Activated CD4-positive, alpha-beta T cell treated with anti-CD3 and anti-CD28 coated beads for 48 hours (primary cell): ENCODE measurements at places on chromosomes 2 and 18.

GRCh38 chr2:176507786-176508185 lies 238.5 kb downstream of the MTX2 start:
- DNase-seq = no peak

GRCh38 chr2:138430181-138430580 lies 71.4 kb upstream of the SPOPL start:
- DNase-seq = no peak

DNA sequence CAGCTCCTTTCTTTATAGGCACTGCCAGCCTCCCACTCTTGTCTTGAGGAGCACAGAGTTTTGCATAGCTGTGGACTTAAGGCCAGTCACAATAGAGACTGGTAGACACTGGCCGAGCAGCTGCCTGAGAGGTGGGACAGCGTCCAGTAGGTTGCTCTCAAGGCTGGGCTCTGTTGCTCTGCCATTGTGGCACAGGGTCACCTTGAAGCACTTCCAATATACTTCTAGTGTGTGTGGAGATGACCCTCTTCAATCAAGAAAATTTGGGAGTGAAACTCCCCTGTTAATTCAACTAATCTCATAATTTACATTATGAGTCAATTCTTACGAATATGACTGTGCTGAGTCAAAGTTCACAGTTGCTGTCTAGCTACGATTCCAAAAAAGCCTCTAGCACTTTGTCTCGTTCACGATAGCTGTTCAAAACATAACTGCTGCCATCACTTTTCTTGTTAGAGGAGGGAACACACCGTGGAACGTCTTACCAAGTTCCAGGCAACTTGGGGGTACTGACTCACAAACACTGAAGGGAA lies 636.2 kb downstream of the EPHA4 start:
- peak; percentile 13 for DNase-seq

DNA sequence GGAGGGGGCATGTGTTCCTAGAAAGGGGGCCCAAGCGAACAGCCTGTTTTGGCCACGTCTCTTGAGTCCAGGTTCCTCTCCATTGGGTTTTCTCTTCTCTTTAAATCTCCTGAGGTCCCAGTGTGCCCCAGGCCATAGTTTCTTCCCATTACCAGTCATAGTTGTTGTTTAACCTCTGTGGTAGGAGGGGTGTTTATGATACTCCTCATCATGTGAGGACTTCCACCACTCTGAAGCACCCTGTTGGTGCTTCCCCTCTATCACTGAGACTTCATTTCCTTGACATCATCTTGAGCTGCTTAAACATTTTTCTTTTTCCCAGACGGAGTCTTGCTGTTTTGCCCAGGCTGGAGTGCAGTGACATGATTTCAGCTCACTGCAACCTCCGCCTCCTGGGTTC lies 45.9 kb downstream of the WIPF1 start:
- no peak for DNase-seq

GRCh38 chr2:105323111-105323510 lies 6.4 kb downstream of the TGFBRAP1 start:
- no peak for DNase-seq

- no peak for DNase-seq
Measured at GRCh38 chr2:233208382-233209116, 42.9 kb upstream of the ATG16L1 start.

DNA sequence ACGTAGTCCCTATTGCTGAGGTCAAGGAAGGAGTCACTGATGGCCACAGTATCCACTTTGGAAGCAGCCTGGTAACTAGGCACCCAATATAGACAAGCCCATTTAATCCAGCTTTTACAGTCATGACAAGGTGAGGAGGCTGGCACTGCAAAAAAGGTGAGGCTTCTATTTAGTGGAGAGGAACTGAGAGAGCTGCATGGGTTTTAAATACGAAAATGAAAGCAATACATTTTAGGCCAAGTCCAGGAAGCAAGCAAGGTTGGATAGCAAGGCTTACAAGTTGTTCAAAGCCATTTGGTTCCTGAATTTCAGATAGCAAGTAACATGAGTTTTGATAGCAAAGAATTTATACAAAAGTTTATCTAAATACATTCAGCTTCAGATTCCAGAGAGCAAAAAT lies 80.4 kb downstream of the SGPP2 start:
- DNase-seq = no peak

- DNase-seq = no peak
Measured at GRCh38 chr2:176107731-176108181, 676 bp downstream of the HOXD11 start.

DNA sequence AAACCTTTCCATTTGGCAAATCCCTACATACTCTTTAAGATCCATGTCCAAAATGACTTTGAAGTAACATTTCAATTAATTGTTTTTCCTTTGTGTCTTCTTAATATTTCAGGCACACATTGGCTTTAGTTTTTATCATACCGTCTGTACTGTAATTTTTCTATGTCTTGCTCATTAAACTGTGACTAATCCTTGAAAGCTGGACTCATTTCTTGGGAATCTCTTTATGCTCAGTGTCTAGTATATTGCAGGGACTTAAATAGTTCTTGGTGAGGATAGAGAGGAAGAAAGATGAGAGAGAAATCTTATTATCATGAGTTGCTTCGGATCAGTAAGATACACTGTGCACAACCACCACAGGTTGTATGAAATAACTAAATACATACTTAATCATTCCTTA lies 448.3 kb upstream of the ST6GAL2 start:
- DNase-seq = no peak

- no peak for DNase-seq
Measured at GRCh38 chr18:37565101-37565976, at the start of gene CELF4. CELF4 (minus strand) TSS chr18:37565798.

DNA sequence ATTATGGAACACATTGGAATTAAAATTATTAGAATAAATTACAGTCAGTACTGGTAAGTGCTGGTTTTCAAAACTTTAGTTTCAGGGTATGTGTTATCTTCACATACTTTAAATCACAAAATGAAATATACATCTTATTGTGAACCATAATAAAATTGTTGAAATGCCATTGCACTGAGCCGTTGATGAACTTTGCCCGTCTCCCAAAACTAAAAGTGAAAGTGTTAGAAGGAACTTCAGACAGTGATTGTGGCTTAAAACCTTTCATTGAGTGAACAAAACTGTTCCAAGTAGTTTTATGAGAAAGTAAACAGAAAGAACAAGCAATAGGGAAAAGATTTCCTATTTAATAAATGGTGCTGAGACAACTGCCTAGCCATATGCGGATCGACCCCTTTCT lies 811.6 kb downstream of the PLCL1 start:
- no peak for DNase-seq

- no peak for DNase-seq
Measured at GRCh38 chr2:35933031-35933430, 422.5 kb upstream of the CRIM1 start.

DNA sequence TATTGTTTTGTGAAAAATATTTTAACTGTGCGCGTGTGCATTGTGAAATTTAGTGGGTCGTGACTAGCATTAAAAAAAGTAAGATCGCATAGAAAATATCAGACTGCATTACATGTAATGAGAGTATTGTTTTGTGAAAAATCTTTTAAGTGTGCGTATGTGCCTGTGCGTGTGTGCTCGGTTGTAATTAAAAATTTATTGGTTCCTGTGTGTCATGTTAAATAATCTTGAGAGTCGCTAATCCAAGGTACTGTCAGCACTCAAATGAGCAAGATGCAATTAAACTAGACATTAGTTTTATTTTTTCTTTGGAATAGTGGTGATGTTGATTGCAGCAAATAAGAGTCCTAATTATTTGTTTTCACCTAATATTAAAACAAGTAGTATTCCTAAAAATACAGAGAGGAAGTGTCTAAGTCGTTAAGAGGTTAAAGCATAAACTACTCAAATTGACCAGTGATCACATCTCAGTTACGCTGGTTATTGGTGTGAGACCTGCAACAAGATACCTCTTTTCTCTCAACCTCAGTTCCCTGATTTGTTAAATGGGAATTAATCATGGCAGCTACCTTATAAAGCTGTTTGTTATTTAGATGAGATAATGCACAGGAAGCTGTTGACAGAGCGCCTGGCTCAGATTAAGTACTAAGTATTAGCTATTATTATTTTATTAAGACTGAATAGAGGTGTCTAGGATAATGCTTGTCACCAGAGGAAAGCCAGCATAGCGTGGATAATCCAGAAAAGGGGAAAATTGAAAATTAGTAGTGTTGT lies 1.9 kb downstream of the ZDBF2 start:
- no peak for DNase-seq

DNA sequence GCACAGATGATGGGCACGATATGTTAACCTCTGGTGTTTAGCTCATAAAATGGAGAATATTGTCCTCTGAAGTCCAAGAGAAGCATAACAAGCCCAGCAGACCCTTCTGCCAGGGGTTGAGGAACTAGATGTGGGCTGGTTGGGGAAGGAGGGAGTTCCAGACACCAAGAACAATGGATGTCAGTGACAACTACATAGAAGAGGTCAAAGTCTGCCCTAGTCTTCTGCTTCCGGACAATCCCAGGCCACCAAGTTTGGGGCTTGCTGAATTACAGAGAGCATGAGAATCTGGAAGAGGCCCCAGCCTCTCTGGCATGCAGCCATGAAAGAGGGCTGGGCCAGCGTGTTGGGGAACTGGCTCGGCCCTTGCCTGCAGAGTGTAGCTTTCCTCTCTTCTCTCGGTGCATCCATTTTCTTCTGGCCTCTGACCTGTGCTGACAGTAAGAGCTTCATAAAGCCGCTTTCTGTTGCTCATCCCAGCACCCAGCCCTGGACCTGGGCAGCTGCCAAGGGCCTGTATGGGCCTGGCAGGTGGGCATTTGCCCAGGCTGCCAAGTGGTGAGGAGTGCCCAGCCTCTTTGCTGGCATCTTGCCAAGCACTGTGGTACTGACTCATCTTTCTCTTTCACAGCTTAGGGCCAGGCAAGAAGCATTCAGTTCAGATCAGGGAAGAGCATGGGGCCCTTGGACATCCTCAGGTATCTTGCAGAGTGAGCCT lies 14.6 kb upstream of the LAPTM4A start:
- peak; percentile 39 for DNase-seq

DNA sequence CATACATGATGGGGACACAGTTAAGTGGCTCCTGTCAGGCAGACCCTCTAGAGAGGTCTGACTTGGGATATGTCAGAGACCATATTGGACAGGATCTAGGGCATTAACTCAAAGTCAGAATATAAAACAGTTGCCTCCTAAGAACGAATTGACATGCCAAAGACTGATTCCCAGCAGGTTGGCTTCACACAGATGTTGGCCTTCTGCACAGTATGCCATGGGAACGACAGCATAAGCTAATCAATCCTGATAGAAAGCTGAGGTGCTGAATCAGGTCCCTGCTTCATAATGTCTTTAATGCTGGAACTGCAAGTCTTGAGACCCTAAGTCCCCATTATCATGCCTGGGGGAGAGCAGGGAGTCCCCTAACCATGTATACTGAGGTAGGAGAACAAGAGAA lies 165.1 kb downstream of the SRBD1 start:
- no peak for DNase-seq

GRCh38 chr2:10167316-10167715 lies 44.8 kb downstream of the RRM2 start:
- no peak for DNase-seq

GRCh38 chr2:75491129-75491753 lies 69.5 kb downstream of the EVA1A start:
- DNase-seq = no peak

GRCh38 chr2:188151670-188152069 lies 140.0 kb upstream of the GULP1 start:
- DNase-seq = no peak

DNA sequence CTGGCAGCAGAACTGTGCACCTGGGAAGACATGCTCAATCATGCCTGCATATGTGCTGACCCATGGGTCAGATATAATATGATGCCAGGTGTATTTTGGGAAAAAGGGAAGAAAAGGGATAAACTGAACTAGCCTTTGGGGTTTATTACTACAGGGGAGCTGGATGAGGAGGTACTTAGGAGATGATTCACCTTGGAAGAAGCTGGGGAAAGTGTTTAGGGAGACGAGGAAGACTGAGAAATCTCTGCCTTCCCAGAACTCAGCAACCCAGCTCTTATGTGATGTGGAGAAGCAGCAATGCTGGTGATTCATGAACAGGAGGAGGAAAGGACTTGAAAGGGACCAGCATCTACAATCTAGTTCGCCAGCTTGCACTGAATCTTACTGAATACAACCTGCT lies 110.2 kb downstream of the BARD1 start:
- no peak for DNase-seq

DNA sequence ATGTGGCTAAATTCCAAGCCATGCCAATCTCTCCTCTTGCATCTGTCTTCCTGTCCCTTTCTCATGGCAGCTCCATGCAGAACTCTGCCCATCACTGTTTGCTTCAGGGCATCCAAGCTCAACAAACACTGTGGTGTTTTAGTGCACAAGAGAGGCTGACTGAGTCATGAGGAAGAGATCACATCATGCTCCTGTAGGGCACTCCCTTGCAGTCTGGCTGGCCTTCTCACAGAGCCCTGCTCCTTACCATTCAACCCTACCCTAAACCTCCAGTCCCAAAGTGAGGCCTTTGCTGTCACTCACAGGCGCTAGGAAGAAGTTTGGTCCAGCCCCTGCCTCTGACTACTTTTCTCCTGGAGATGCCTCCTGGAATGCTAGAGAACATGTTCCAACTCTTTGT lies 194.0 kb downstream of the LRATD1 start:
- no peak for DNase-seq
